ENCODE measurements at places on chromosomes 11 and 22.
A peak's percentile ranks its signal among the peaks of the same experiment; 100 is the strongest.

GRCh38 chr11:118663902-118664301, 15.5 kb downstream of the TREH start:
- DNase-seq: no peak

- DNase-seq: no peak
Measured at GRCh38 chr22:47245786-47246185, 483.3 kb downstream of the TBC1D22A start.

DNA sequence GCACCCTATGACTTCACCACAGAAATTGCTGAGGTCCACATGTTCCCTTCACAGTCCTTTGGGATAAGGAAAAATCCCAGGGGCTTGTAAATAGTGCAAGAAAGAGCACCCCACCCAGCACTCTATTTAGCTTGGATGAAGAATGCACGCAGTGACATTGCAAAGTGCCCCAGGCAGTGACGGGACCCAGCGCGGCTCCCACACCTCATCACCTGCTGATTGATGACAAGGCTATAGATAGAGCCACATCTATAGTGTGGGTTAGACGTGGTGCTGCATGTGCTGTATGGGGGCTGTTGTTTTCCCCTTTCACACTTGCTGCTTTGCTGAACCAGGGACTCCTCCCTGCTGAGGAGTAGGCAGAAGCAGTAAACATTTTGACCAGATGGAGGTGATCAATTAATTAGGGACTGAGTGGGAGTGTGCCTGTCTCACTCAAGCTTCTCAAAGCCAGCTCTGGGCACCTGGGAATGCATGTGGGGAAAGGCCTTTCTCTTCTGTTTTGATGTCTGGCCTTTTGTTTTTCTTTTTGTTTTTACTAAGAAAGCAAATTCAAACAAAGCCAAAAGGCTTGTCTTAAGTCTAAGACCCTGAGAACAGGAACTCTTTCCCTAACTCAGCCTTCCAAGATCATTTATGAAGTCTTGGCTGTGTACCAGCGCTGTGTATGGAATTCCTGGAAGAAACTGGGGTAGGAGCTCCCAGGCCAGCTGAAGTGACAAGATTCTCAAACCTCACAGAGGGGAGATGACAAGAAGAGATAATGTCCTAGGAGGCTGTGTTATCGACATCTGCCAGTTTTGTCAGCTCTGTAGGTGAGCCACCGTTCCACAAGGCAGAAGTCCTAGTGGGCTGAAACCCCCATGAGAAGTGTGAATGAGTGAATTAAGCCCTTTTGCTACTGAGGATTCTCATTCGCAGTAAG, 219.7 kb downstream of the BARX2 start:
- DNase-seq: no peak

DNA sequence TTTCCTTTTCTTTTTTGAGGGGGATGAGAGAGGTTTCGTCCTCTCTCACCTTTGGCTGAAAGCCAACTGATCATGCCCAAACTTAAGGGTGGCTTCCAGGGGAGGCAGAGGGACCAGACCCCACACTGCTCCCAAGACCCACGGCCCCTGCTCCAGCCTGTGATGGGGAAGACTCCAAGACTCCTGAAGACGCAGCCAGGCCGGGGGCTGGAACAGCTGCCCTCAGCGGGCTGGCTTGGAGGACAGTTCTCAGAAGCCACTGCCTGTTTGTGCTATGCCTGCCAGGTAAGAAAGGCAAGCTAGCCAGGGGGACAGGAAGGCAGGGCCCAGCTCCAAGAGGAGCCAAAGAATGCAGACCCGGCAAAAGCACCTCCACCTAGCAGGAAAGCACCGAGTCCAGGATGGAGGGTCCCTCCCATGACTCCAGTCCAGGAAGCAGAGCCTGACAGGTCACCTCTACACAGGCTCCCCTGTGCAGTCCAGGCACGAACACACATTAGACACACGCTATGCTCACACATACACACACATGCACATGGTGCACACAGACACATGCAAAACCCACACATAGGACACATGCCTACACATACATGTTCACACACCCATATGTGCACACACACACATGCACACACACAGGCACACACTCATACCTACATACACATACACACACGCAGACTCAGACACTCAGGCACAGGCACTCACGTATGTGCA, 31.3 kb downstream of the GNB1L start:
- no peak for DNase-seq

- DNase-seq: no peak
Measured at GRCh38 chr11:11382858-11383532, 29.9 kb upstream of the CSNK2A3 start.

DNA sequence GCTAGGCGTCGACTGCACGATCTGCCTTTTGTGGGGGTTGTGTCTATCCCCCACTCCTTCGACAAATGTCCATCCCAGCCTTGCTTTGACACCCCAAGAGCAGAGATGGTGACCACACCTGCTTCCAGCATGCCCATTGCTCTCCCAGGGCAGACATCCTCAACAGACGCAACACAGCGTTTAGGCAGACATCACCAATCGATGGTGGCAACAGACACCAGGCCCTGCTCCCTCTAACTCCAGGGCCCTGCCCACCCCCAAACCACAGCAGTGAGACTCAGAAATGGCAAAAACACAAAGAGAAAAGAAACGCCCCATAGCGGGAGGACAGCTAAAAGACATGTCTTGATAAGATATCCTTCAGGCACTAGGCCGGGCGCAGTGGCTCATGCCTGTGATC, 150.9 kb downstream of the CRYBB2 start:
- no peak for DNase-seq

- DNase-seq: no peak
Measured at GRCh38 chr11:117333917-117334316, 6.3 kb downstream of the CEP164 start.

DNA sequence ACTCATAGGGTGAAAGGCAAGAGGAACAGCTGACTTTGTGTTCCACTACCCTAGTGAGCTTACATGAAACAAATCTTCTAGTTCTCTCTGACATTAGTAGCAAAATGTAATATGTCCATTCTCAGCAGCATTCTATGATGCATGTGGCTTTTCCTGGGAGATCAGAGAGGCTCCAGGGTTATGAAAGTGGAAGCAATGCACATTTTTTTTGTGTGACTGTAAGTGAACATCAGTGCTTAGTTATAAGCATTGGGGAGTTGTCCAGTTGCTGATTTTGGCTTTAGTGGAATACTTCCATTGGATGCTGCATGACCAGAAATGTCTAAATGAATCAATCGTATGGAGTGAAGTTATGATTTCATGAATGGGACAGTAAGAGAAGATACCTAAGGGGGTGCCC, 255.9 kb downstream of the FAT3 start:
- DNase-seq: no peak

- no peak for DNase-seq
Measured at GRCh38 chr22:37253126-37253660, 9.1 kb upstream of the RAC2 start.

GRCh38 chr11:27405134-27405533, 42.1 kb upstream of the CCDC34 start:
- DNase-seq: no peak

DNA sequence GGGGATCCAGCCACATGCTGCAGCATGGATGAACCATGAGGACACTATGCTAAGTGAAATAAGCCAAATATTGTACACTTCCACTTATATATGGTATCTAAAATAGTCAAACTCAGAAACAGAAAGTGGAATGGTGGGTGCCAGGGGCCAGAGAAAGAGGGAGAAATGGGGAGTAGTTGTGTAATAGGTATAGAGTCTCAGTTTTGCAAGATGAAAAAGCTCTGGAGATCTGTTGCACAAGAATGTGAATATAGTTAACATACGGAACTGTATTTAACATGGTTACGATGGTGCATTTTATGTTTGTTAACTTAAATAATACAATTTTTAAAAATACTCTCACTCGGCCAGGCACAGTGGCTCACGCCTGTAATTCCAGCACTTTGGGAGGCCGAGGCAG, 21.2 kb downstream of the GDPD5 start:
- DNase-seq: no peak

DNA sequence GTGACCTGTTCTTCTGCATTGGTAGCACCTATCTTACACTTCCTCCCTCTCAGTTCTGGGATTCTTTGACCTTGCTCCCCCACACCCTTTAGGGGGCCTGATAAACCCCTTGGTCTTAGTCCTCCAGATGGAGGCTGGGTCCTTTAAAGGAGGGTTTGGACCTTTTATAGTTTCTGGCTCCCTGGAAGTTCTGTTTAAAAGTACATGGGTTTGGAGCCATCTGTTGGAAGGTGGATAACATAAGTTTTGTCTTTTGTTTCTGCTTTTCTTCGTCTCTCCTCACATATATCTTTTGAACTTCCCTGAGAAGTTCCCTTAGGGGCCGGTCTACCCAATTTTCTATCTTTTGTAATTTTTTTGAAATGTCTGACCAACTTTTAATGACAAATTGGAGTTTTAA, 17.9 kb upstream of the HYLS1 start:
- DNase-seq: no peak

- no peak for DNase-seq
Measured at GRCh38 chr22:29732883-29733282, 13.1 kb downstream of the CABP7 start.

GRCh38 chr11:66592457-66593302, at the start of the genes CCDC87 and CCS:
TSS of gene CCDC87 (minus strand) at chr11:66593063. CDS start at chr11:66593015, 48 bp downstream.
TSS of gene CCS (plus strand) at chr11:66593185. CDS start at chr11:66593262, 77 bp downstream.
- peak; percentile 100 for DNase-seq

DNA sequence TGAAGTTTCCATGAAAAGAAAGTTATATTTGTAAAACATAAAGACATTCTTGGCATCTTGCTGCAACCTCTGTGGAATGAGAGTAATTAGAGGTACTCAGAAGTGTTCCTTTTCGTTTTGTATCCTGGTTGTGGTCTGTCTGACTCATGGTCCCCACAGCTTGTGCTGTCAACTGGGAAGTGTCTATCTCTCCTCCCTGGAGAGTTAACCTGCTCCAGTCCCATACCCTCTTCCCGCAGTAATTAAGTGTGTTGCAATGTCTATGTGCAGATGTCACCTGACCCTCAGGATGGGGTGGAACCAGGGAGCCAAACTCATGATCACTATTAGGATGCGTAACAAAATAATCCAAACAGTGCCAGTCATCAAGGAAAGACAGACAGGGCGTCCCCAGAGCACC, 23.0 kb upstream of the ZDHHC13 start:
- DNase-seq: no peak

DNA sequence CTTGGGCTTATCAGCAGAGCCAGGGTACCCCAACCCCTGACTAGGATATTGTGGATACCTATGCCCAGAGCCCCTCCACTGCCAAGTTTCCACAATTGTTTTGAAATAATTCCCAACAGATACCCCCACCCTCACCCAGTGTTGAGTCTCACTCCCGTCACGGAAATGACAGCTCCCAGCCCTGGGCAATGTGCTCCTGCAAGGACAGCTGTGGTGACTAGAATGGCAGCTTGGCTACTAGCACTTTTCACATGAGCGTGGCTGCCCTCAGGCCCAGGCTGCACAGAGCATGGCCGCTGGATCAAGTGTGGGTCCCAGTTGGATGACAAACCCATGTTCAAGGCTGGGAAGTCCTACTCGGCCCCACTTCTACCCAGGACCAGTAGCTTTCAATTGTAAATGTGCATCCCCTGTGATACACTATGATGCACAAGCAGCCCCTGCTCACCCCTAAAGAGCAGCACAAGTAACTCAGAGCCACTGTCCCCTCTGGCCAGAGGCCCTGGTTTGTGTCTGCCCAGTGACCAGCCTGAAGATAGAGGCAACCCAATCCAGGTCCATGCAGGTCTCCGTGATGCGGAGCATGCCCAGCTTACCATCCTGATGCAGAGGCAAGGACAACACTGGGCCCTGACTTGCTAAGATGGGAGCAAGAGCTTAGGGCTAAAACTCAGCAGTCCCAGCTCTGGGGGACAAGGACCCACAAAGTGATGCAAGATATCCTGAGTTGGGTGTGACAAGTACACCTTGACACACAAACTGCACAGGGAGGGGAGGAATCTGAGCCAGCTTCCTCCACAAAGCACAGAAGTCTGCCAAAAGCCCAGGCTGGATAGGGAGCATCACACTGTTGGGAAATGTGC, 13.2 kb downstream of the KCNQ1OT1 start:
- no peak for DNase-seq

Measured in frontal cortex (tissue), 4 donors.